B cell (primary cell): ENCODE measurements at places on chromosomes 16 and 17.

DNA sequence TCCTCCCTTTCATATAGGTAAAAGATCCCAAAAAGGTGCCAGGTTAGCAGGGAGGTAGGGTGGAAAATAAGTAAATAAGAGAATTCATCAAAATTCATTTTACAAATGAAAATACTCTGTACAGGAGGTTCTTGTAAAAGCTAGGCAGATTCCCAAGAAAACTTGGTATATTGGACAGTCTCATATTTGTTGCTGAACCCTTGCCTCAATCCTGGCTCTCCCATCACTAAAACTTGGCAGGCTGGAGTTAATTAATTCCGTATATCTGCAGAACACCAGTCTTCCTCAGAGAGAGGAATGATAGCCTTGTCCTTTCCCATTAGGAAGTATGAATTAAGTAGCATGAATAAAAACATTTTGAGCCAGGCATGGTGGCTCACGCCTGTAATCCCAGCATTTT is 66.2 kb upstream of the MTMR4 start:
- no peak for DNase-seq

GRCh38 chr16:69906838-69907401 is 44.2 kb upstream of the CLEC18A start:
- no peak for DNase-seq

DNA sequence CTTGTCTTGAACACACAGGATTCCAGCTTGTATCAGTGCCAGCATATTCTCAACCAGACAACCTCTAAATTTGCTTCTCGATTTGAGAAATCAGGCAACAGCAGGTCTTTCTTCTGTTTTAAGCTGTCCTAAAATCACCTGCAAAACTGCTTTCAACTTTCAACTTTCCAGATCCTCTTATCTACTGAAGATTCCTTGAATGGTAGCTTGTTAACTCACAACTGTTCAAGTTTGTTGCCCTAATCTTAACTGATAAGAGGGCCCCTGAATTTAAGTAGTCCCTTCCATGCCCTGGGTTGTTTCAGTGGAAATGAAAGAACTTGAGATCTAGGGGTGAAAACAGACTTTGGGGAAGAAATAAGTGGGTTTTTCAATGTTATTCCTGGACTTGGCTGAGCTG is 57.2 kb downstream of the CHD9 start:
- DNase-seq: no peak

GRCh38 chr17:41555105-41555887 is 16.6 kb downstream of the KRT9 start:
- DNase-seq: no peak

GRCh38 chr17:77749989-77750388 is 208.5 kb upstream of the TNRC6C start:
- DNase-seq: no peak

GRCh38 chr16:2383501-2383900 is 43.0 kb upstream of the ABCA3 start:
- DNase-seq: no peak

DNA sequence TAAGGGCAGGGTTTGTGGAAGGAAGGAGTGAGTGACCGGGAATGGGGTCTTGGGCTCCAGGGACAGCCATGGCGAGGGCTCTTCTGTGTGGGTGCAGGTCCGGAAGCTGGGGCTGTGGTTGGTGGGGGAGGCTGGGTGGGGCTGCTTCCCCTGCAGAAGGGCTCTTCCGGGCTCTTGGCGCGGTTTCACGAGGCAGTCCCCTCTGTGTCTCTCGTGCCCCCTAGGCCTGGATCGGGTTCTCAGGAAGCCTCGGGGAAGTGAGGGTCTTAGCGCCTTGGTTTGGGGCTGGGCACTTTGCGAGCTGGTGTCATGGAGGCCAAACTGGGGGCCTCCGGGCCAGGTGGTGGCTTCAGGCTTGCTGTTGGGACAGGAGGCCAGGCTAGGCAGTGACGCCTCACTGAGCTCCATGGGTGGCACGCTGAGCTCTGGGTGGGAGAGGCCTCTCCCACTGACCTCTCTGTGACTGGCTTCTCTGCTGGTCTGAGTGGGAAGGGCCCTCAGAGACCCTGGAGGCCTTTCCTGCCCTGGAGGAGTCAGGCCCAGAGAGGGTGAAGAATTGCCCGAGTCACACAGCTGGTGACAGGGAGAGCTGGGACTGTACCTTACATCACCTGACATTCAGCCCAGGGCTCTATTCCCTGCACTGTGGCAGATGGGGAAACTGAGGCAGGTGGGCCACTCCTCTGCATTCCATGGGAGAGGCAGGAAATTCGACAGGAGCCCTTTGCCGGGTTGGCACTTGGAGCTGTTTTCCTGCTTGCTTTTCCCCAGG is 8.2 kb downstream of the ADCY7 start:
- DNase-seq: no peak
